ENCODE measurements at places on chromosomes 6 and 20.

DNA sequence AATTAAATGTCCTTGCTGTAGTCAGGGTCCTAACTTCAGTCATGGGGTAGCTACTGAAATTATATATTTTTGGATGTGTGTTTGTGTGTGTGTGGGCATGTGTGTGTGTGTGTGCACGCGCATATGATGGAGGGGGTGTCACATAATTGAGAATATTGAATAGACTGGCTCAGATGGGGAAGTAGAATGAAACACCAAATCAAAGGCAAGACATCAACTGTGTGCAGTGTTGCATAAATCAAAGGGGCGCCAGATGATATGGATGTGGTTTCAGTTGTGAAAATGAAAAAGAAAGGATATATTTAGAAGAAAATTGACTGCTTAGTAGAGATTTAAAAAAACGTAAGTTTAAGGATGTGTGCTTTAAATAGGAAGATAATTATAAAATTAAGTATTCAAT, 144.2 kb upstream of the CEP162 start:
- DNase-seq, result no peak

- DNase-seq, result no peak
These were observed 13.3 kb downstream of the GMPR start for GRCh38 chr6:16251706-16252105.

GRCh38 chr6:135583256-135583761, 85.8 kb upstream of the AHI1 start:
- DNase-seq, result no peak

GRCh38 chr6:81475646-81476045, 276.8 kb downstream of the TENT5A start:
- DNase-seq, result no peak

DNA sequence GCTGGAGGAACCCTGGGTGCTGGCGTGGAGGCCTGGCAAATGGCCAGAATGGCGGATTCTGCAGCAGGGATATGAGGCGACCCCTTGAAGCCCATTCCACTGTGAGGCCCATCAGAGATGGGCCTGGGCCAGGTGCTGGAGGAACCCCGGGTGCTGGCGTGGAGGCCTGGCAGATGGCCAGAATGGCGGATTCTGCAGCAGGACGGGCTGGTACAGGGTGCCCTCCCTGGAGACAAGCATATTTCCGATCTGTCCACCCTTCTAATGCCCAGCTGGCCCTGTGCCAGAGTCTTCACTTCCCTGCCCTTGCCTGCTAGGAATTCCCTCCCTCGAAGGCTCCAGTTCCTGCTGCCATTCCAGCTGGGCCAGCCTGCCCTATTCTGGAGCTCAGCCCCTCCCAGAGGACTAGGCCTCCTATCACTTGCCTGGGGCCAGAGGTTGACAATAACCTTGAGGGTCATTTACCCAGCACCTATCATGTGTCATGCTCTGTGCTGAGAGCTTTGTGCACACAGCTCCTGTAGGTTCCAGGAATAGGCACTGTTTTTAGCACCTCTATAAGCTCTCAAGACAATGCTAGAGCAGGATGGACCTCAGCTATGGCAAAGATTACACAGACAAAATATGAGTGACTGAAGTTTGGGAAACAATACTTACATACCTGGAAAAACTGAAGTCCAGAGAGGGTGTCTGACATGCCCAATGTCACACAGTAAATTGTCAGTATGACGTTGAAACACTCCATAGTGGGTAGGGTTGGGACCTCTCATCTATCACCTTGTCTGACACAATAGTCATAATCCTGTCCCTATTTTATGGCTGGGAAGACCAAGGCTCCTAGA, 21.4 kb downstream of the SUN5 start:
- no peak for DNase-seq

DNA sequence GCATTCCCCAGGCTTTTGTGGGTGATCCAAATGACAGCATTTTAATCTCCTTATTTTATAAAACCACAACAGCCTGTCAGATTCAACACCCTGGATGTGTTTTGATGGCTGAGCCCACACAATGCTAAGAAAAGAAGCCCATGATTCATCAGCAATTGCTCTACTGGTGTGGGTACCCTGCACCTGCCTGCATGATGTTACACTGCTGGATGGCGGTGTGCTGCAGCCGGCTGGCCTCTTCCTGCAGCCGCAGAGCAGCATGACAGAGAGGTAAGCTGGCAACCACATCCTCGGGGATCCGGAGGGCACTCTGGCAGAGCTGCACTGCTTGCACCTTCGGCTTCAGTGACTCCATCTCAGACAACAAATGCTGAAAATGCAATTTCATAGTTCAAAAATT, 327.5 kb downstream of the SYNE1 start:
- no peak for DNase-seq

GRCh38 chr20:46302106-46302505, 6.2 kb downstream of the CDH22 start:
- no peak for DNase-seq
